ENCODE measurements at places on chromosomes 4 and X.

DNA sequence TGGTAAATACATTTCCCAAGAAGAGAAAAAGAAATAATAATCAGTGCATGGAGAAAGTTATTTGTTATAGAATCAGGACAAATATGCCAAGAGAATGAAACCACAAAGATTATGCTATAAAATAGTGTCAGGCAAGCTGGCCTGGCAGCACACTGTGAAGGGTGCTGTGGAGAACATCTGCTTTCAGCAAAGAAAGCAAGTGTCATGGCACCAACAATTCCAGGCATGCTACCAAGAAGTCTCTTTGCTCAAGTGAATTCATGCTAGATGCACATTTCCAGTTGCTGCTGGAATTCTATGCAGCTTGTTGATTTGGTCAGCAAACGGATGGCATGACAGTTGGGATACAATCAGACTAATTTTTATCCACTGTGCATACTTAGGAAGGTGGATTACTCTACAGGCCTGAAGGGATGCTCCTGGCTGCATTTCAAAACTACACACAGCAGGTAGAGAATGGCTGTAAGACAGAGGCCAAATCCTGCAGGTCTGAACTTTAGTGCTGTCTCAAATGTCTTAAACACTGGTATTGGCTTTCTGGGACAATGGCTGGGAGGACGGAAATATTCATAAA, 154.6 kb upstream of the FAT1 start:
- no peak for DNase-seq

DNA sequence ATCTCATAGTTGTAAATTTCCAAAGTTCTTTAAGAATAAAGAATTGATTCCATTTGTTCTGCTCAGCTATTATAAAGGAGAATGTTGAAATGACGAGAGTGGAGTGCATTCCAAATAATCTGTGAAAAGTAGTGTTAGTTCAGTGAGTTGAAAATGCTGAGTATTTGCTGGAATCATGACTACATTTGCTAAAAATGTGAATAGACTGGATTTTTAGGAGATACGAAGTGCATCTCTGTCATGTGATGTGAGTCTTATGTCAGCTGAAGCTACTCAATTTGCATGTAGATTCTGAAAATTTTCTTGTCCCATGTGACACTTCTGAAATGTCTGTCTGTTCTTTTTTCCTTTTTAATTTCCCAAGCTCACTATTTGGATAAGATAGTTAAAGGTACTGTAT, 206.0 kb downstream of the DCTD start:
- DNase-seq = no peak

- no peak for DNase-seq
Measured at GRCh38 chr4:42150653-42151567, 1.5 kb downstream of the BEND4 start.

DNA sequence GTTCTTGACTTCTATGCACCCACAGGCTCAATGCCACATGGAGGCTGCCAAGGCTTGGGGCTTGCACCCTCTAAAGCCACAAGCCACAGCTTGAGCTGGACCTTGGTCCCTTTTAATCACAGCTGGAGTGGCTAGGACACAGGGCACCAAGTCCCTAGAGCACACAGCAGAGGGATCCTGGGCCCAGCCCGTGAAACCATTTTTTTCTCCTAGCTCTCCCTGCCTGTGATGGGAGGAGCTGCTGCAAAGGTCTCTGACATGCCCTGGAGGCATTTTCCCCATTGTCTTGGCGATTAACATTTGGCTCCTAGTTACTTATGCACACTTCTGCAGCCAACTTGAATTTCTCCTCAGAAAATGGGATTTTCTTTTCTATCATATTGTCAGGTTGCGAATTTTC, 410.9 kb downstream of the GRID2 start:
- DNase-seq = no peak

- no peak for DNase-seq
Measured at GRCh38 chr4:140247237-140247636, 93.3 kb upstream of the MAML3 start.

GRCh38 chr4:53240573-53240972, 125.3 kb downstream of the SCFD2 start:
- no peak for DNase-seq

DNA sequence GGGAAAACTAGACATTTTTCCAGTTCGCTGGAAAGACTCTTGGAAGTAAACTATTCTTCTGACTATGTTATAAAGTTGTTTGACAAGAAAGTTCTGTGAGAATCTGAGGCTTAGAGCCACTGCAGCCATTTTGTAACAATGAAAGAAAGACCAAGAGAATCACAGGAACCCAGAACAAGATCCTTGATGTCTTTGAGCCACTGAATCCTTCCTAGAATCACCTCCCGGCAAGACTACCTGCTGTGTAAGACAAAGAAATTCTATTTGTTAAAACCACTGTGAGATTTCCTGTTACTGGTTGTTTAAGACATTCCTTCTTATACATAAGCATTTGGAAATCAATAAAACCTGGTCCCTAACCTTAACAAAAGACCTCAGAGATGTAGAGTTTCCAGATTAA, 175.7 kb upstream of the RASGEF1B start:
- DNase-seq = no peak

DNA sequence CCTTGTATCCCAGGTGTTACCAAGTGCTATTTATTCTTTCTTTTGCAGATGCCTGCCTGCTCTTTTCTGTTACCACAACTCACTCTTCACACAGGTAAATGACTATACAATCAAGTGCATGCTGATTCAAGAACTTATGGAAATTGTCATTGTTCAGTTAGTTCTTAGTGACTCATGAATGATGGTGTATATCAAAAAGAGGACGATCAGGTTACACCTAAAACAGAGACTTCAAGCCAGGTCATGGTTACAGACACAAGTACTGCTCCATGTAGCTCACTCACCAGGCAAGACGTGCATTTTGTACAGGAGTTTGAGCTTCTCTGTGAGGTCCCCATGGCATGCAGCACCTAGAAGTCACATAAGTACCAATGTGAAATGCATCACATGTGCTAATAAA, 59.3 kb upstream of the UCP1 start:
- no peak for DNase-seq

GRCh38 chrX:33211356-33212260, at the start of gene DMD:
DMD (minus strand) TSS chrX:33211549; CDS start chrX:33211312, 237 bp downstream.
- peak; percentile 66 for DNase-seq

DNA sequence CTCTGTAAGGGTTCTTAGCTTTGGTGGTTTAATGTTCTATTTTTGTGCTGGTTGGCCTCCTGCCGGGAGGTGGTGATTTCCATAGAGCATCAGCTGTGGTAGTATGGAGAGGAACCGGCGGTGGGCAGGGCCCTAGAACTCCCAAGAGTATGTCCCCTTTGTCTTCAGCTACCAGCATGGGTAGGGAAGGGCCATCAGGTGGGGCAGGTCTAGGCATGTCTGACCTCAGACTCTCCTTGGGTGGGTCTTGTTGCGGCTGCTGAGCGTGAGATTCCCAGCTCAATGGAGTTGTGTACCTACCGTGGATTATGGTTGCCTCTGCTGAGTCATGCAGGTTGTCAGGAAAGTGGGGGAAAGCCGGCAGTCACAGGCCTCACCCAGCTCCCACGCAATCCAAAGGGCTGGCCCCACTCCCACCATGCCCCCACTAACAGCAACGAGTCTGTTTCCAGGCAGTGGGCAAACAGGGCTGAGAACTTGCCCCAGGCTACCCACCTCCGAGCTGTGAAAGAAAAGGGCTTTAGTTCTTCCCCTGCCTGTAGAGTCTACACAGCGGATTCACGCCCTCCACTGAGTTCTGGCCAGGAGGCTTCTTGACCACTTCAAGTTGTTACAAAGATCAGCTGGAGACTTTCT, 235.9 kb downstream of the RPA4 start:
- no peak for DNase-seq

DNA sequence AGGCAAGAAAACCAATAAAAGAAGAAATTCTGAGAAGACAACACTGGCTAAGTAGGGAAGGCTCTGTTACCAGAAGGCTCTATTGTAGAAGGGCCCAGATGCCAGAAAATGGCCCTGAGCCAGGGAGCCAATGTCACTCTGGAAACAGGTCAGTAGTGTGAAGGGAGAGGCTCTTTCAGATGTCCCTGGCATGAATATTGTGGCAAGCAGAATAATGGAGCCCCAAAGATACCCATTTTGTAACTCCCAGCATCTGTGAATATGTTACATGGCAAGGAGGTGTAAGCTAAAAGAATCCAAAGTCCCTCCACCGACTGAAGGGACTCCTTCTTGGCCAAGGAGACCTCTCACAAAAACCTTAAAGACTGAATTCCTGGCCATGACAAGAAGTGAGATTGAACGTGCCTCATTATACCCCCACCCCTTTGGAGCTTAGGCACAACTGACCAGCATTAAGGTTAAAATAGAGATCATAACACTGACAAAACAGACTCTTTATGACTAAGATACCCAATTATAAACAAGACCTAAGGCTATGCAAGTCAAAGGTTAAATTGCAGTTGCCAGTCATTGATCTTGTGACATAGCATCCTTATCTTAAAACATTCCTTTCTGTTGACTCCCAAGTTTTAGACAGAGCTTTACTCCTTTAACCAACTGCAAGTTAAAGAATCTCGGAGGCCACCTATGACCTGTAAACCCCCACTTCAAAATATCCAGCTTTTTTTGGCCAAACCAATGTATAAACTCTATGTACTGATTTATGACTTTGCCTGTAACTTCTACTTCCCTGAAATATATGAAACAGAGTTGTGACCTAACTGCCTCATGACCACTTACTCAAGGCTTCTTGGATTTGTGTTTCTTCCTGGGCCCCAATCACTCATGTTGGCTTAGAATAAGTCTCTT, 42.2 kb upstream of the SMIM10 start:
- DNase-seq = no peak

- DNase-seq = no peak
Measured at GRCh38 chr4:67451464-67451863, 93.8 kb downstream of the CENPC start.

DNA sequence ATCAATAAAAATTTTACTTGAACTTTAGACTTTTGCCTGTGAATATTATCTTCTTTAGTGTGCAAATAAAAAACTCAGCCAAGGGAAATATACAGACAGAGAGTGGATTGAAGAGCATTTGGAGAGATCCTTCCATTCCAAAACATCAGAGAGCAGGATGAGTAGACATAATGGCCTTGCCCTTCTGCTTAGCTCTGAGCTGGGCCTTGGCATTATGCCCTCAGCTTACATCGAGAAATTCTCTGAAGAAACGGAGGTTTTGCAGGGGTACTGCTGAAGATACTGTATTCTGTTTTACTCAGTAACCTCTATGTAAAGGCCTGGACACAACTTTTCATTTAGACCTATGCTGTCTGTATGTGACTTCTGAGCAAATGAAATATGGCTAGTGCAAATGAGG, 317.4 kb downstream of the STIM2 start:
- DNase-seq = no peak

- no peak for DNase-seq
Measured at GRCh38 chrX:19121898-19122640, at the start of gene ADGRG2. ADGRG2 (minus strand) TSS chrX:19122468; CDS start chrX:19068834, 53,634 bp downstream.

Data from skeletal muscle cell (primary cell).